Activated T-cell treated with anti-CD3 and anti-CD28 coated beads for 48 hours (primary cell): ENCODE measurements at places on chromosomes 4 and X.

- DNase-seq: no peak
Observed at GRCh38 chr4:177064729-177065394, 244.8 kb upstream of the NEIL3 start.

DNA sequence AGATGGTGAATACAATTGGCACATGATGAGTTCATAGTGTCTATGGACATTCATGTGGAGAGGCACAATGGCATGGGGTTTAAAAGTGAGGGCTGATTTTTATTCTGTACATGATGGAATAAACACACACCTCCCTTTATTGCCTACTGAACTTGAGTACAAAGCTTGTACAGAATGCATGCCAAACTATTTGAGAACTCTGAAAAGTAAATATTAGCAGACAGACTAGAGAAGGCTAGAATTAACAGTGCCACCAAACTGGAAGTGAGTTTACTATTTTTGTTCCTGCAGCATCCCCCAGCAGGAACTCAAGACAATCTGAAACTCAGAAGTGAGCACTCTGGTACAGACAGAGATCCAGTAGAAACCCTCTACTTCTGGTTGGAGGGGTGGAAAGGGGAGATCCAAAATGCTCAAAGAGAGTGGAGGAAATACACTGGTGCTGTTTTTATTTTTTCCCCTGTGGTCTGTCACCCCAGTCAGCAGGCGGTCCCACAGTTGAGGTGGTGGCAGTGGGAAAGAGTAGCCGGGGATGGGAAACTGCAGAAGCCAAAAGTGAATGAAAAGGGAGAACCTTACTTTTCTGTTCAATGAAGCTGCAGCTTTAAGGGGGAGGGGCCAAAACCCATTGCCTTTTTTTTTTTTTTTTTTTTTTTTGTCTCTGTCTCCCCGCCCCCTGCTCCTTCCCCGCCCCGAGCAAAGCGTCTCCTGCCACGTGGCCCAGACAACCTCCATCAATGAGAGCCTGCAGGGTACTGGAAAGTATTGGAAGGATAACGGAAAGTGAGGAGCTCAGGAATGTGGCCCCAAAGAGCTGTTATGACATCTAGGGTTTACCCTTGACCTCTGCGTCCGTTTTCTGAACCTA is 20.5 kb downstream of the AKAP4 start:
- no peak for DNase-seq

GRCh38 chr4:119070301-119070700 is 65.3 kb upstream of the MYOZ2 start:
- DNase-seq: no peak

GRCh38 chr4:173243917-173244658 is 75.5 kb downstream of the GALNT7 start:
- DNase-seq: no peak

DNA sequence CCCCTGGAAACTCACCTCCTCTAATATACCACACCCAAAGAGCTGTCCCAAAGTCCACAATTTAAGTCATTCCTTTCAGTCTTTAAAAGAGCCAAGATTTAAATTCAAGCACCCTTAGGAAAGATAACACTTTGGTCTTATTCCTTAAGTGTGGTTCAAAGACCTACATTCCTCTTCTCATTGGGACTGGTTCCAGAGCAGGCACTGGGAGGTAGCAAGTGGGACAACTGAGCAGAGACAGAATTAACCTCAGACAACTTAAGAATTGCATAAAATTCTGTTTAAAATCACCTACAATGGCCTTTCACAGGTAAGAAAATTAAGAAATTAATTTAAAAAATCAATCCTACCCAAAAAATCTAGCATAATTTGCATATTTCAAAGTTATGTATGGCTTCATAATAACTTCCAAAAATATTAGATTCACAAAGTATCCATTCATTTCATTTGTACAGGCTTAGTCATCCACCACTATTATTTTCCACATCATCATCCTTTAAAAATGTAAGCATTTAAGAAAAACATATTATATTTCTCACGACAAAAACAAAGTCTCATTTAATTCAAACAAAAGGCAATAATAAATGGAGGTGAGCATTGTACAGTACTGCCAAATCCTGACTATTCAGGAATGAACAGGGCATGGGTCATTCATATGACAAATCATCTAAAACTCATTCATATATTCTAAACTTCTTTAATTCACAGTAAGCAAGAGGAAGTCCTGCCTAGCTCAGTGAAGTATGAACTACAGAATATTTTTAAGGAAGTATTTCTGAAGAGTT is 13.6 kb downstream of the PRSS12 start:
- DNase-seq: no peak

GRCh38 chrX:110394651-110395050 is 36.0 kb downstream of the RTL9 start:
- DNase-seq: no peak

GRCh38 chr4:94525993-94526728 is 74.4 kb downstream of the PDLIM5 start:
- no peak for DNase-seq

GRCh38 chr4:118729287-118730286 is 44.4 kb downstream of the METTL14 start:
- DNase-seq: no peak

- no peak for DNase-seq
Observed at GRCh38 chr4:155604718-155605626, 61.7 kb upstream of the GUCY1A1 start.

GRCh38 chr4:16267639-16268038 is 41.4 kb upstream of the TAPT1 start:
- no peak for DNase-seq

DNA sequence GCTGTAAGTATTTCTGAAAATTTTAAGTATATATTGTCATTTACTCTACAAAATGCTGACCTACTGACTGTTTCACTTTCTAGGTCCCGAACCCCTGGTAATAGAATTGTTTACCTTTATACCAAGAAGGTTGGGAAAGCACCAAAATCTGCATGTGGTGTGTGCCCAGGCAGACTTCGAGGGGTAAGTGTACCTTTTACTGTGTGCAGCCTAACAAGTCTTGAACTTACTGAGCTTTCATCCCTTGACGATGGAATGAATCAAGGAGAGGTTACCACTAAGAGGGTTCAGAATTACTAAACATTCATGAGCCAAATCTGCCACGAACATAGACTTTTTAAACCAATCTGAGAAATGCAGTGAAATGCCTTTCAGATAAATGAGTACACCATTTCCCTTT is 1.6 kb downstream of the RPL34 start:
- DNase-seq: no peak

DNA sequence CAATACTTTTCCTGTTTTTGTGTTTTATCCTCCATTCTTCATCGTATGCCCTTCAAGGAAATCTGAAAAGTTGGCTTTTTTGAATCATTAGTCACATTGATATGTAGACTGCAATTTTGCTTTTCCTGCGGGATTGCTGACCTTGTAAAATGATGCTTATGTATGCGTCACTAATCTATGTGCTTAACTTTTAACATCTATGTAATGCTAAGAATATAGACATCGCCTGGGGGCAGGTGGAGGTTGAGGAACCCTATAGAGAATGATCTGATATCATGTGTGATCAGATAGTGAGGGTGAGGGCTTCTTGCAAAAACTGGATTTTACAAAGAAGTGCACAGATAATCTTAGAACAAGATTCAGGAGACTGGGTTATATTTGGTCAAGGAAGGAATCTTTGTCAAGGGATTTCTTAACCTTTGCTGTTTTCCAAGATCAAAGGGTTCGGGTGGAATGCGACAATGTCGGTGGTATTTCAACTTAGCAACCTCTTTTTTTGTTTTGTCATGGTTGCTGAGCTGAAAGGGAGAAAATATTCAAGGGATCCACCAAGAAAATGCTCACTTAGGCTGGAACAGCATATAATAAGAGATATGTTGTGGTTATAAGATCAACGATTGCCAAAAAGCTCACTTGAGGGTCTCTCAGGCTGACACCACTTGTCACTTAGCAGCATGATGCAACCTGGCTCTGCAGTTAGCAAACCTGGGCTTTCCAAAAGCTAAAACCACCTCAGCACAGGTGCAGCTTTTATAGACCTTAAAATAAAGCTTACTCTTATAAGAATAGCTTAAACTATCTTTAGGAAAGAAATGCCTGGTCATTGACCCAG is 70.6 kb upstream of the PUDP start:
- no peak for DNase-seq

GRCh38 chrX:119015407-119016237 is 41.2 kb downstream of the LONRF3 start:
- DNase-seq: peak; percentile 37

- DNase-seq: no peak
Observed at GRCh38 chr4:169418846-169419245, 148.1 kb upstream of the SH3RF1 start.

DNA sequence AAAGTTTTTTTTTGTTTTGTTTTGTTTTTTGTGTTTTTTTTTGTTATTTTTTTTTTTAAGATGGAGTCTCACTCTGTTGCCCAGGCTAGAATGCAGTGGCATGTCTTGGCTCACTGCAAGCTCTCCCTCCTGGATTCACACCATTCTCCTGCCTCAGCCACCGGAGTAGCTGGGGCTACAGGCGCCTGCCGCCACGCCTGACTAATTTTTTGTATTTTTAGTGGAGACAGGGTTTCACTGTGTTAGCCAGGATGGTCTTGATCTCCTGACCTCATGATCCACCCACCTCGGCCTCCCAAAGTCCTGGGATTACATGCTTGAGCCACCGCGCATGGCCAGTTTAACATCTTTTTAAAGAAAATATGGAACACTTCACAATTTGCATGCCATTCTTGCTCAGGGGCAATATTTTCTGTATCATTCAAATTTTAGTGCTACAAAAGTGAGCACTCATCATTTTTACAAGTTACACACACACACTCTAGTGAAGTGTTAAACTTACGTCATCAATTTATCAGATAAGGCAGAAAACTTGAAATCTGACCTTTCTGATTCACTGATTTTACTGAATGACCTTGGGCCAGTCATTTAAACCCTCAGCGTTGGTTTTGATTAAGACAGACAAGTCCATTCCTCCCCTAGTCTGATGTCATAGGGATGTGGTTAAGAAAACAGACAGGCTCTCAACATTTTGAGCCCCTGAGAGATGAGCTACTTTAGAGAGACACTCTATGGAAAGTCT is 61.2 kb downstream of the TRIM2 start:
- no peak for DNase-seq

DNA sequence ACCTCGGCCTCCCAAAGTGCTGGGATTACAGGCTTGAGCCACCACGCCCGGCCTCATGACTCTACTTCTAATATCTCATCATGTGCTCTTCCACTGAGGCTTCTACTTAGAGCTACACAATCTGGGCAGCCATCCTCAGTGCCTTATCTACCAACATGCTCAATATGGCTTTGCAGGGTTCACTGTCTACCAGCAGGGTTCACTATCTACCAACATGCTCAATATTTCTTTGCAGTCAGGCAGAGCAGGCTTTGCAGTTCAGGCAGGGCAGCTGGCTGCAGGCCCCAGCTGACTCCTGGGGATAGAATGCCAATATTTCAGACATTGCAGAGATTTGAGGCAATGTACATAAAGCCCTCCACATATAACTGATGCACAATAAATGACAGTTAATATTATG is 47.5 kb downstream of the PKD2 start:
- no peak for DNase-seq

DNA sequence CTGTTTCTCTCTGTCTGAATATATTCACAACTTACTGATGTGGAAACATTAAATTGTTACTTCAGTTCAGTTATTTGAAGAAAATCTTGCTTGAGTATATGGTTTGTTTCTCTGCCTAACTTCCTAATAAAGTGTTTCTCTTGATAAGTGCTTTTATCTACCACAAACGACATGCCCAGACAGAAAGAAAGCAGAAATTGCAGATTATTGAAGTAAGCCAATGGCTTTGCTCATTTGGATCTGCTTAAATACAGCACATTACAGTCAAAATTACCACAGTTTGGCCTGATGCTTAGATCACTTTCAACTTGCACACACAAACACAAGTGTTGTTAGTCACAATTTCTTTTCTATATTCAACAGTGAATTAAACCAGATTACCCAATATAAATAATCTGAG is 68.0 kb downstream of the ATOH1 start:
- DNase-seq: no peak

DNA sequence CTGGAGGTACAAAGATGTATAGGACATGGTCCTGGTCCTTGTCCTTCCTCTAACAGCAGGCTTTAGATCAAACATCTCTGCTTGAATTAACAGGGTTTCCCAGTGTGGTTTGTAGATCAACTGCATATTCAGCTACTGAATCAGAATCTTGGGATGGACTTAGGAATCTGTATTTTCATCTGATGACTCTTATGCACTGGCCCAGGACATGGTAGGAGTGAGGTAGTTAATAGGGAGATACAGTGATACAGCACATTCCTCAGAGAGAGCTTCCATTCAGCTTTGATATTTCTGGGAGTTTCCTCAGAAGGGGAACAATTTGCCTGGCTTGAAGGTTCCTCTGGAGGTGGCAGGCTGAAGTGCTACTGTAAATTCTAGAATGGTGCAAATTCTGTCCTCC is 203.1 kb downstream of the LARP7 start:
- DNase-seq: no peak

DNA sequence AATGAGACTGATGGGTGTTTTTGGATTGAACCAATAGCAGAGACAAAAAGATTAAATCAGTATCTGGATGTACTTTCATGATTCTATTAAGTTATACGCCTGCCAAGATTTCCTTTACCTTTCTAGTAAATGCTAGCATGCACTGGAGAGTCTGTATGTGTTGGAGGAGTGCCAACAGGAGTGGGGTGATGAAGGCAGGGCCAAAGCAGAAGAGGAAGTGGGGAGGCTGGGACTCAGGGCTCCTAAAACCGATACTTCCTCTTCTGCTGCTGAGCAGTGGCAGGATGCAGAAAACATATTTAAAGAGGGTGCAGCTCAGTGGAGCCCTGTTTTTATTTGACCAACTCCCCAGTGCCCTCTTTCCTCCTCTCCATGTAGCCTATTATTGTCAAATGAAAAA is 5.6 kb downstream of the CYSLTR1 start:
- no peak for DNase-seq

DNA sequence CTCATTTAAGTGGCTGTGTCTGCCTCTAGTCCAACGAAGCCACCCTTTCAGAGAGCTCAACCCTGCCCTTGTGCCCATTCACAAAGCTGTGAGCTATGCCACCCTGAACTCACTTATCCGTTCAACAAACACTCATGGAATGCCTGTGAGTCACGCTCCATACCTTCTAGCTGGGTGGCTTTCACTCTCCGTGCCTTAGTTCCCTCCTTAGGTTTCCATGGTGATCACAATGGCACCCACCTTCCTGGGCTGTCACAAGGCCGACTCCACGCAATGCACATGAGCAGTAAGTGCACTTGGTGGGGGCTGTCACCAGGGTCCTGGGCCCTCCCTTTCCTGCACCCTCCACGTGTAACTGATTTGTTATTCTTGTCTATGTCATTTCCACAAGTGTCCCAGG is 37.2 kb upstream of the PPP2R2C start:
- no peak for DNase-seq

- no peak for DNase-seq
Observed at GRCh38 chr4:142386856-142387255, 459.2 kb downstream of the INPP4B start.

DNA sequence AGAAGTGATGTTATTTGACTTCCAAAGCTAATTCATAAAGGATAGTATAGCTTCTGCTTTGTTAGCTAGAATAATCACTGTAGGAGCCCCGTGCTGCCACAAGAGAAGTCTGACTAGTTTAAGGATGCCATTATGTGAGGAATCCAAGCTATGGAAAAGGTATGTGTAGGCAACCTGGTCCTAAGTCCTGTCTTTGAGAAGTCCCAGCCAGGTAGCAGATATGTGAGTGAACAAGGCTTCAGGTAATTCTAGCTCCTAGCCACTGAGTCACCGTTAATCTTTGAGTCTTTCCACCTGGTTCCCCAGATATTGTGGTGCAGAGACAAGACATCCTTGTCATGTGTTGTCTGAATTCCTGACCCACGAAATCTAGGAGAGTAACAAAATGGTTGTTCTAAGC is 55.5 kb downstream of the BMP3 start:
- DNase-seq: no peak

- no peak for DNase-seq
Observed at GRCh38 chr4:76950956-76951671, 1.6 kb downstream of the SEPTIN11 start.
